ENCODE measurements at places on chromosomes 6 and 20.

- DNase-seq = no peak
Observed at GRCh38 chr6:16402581-16402900, 164.2 kb downstream of the GMPR start.

GRCh38 chr20:18310051-18310450, 21.7 kb downstream of the ZNF133 start:
- no peak for DNase-seq

GRCh38 chr6:20770773-20771172, 236.5 kb downstream of the CDKAL1 start:
- DNase-seq = no peak

DNA sequence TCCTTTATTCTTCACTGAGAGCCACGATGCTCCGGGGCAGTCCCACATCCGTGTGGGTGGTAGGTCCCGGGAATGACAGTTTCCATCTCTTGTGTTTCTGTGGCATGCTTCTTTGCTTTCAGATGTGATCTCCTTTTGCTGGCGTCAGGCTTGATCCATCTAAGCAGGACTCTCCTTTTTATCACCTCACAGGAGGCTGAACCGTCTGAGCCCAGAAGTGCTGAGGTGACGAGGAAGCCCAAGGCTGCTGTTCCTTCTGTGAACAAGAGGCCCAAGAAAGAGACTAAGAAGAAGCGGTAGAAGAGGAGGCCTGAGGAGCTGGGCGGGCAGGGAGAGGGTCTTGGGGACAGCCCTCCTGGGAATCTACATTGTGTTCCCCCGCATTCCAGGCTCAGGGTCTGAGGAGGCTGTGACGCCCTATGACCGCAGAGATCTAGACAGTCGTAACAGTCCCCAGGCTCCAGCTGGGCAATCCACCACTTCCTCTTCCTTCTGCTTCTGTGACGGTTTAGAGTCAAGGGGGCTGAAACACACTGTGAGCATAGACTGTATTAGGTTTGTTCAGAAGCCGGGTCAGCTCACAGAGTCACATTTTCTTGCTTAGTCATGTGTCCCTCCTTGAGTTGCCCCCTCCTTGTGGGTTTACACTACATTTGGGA, 26.8 kb downstream of the MANBAL start:
- DNase-seq = no peak

- DNase-seq = no peak
Observed at GRCh38 chr20:23584434-23585199, 16.3 kb upstream of the CST9L start.

- DNase-seq = peak; percentile 97
Observed at GRCh38 chr20:34876406-34877282, at the start of gene ACSS2. Gene ACSS2 (plus strand): TSS chr20:34876612. CDS start chr20:34876646, 34 bp downstream.

- DNase-seq = peak; percentile 53
Observed at GRCh38 chr20:63969838-63970713, at the start of gene ZNF512B. Gene ZNF512B (minus strand): TSS chr20:63969930. CDS start chr20:63967950, 1,980 bp downstream.

DNA sequence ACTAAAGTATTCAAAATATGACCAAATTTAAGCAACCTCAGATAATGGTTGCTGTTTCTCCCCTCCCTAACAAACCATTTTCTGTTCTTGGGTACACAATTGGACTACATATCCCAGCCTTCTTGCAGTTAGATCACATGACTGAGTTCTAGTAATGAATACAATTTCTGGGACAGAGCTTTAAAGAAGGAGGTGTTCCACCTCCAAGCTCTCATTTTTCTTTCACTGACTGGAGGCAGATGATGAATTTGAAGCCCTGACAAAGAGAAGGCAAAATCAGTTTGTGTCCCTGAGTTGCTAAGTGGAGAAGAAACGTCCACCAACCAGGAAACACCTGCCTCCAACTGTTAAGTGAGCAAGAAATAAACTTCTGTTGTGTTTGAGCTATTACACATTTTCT, 117.2 kb downstream of the LCA5 start:
- no peak for DNase-seq

- no peak for DNase-seq
Observed at GRCh38 chr6:120608826-120609225, 725.5 kb downstream of the TBC1D32 start.

- DNase-seq = no peak
Observed at GRCh38 chr6:160400446-160400845, 52.3 kb downstream of the SLC22A3 start.

- no peak for DNase-seq
Observed at GRCh38 chr20:61924858-61925554, 140.7 kb downstream of the TAF4 start.

- DNase-seq = no peak
Observed at GRCh38 chr6:123821112-123821511, 17.4 kb downstream of the NKAIN2 start.

- no peak for DNase-seq
Observed at GRCh38 chr6:108166664-108167448, 1.0 kb downstream of the NR2E1 start.

GRCh38 chr6:92159046-92159445, 1260.3 kb downstream of the EPHA7 start:
- DNase-seq = no peak

- no peak for DNase-seq
Observed at GRCh38 chr6:71460933-71461332, 172.3 kb downstream of the OGFRL1 start.

DNA sequence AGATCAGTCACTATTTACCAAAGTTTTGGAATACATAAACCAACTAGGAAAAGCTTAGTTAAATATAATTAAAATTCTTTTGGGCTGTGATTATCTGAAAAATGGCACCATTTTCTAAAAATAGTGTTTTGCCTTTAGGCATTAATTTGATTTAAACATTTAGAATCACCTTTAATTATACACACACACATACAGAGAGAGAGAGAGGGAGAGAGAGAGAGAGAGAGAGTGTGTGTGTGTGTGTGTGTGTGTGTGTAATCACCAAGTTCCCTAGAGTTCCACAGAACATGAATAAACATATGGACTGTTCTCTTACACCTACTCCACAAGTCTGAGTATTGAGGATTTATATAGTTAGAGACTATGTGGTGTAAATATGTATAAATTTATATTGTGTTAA, 141.2 kb upstream of the ATXN1 start:
- no peak for DNase-seq

DNA sequence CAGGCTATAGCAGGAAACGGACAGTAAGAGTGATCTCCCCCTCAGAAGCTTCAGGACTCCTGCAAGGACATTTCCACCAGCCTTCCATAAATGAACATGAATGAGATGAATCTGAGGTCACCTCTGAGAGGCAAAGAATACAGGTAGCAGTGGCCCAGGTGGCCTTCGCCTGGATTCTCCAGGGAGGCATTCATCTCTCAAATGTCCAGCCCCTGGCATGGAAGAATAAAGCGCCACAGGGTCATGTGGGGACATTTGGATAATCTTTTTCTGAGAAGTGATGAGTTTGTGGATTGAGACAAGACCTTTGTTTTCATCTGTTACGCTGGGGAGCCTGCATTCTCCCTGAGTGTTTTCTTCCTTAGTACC, 2.9 kb downstream of the GMPR start:
- no peak for DNase-seq

GRCh38 chr6:111870742-111871064, 2.5 kb downstream of the FYN start:
- no peak for DNase-seq

GRCh38 chr6:38160831-38161230, 341.3 kb downstream of the ZFAND3 start:
- no peak for DNase-seq

DNA sequence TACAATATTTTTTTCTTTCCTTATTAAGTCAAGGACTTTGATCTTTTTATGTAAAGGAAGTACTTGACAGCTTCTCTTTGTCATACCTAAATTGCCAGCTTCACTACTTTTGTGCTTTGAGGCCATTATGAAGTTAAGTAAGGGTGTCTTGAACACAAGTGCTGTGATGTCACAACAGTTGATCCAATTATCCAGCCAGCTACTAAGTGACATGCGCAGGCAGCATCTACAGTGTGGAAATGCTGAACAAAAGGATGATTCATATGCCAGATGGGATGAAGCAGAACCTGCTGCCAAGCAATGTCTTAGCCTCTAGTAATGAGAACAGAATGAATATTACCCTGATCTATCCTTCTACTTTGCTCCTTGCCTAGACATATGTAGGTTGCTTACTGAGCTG, 68.3 kb upstream of the TMEM244 start:
- no peak for DNase-seq

DNA sequence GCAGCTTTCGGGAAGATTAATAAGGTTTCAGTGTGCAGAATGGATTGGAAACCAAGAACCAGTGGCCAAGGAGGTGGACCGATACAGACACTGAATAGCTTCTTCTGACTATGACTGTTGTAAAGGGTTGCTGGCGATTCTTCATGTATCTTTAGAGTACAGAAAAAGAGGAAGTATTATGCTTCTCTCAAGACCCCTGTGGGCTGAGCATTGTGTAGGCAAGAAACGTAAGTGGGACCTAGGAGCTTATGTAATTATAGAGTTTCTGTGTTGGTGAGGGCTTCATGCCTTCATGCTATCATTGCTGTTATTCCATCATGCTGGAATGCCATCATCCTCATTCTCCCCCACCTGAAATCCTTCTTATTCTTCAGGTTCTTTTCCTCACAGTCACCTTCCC, 105.4 kb upstream of the AKIRIN2 start:
- no peak for DNase-seq

DNA sequence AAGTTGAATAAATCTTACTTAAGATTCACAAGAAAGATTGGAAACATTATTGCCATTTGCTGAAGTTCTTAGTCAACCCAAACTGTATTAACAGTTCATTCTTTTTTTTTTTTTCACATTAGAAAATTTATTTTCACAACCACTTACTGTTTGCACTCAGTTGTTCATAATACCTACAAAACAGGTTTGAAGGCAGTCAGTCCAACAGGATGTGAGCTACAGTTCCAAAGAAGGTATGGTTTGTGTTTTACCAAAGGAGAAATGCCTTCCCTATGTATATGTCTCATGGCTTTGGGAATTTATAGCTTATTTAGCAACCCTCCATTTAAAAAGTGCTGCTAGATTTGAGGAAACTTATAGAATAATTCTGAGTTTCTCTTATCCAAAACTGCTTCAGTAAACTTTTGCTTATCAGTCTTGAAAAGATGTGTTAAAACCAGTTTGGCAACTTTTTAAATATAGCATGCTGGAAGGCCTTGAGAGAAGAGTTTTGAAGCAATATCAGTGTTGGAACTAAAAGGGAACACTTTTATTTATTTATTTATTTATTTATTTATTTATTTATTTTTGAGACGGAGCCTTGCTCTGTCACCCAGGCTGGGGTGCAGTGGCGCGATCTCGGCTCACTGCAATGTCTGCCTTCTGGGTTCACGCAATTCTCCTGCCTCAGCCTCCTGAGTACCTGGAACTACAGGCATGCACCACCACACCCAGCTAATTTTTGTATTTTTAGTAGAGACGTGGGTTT, 46.8 kb upstream of the RREB1 start:
- DNase-seq = no peak

DNA sequence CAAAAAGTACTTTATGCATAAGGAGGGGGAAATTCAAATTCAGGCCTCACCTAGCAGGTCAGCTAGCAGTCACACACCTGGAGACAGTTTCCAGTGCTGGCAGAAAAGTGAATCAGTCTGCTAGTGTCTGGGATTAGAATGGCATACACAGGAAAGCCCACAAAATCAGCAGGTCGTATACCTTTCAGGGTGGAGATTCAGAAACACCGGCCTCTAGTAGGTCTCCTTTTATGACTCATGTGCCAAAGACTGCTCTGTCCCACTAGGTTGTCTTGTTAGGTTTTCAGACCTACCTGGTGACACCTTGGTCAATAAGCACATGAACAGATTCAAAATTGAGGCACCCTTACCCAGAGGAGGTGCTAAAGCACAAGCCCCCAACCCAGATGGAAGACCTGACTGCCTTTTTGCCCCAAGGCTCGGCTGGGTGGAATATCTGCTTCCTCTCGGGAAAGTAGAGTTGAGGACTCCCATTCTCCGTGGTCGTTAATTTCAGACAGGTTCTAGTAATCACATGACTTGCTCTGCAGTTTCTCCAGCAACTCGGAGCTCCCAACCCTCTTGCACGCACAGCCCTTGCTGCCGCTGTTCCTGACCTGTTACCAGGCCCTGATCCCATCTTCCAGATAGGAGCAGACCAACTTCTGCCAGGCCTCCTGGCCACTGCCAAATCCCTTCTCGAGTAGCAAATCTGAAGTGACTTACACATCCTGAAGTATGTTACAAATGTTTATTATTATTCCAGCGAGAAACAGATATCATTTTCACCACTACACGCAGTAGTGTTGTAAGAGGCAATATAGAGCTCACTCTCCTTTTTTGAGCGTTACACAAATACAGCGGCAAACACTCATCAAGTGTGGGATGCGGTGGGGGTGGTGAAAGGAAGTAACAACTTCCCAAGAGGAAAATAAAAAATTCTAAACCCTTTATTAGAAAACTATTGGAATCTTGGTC, 46.6 kb downstream of the AGPAT4 start:
- no peak for DNase-seq

DNA sequence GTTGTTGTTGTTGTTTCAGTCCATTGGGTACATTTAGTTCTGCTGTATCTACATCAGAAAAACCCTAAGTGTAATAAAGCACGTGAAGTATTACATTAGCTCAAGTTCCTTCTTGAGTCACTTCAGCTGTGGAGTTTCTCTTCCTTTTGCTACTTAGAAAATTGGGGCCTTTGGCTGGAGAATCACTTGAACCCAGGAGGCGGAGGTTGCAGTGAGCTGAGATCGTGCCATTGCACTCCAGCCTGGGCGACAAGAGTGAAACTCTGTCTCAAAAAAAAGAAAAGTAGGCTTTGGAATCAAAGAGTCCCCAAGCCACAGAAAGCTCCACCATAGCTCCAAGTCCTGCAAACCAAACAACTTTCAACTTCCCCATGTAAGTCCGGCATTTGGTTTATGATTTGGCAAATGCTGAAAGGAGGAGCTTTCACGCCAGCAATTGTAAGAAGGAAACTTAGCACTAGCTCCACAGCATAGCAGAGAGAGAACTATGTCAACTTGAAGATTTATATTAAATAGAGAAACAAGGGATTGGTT, 56.5 kb upstream of the RNF144B start:
- no peak for DNase-seq

DNA sequence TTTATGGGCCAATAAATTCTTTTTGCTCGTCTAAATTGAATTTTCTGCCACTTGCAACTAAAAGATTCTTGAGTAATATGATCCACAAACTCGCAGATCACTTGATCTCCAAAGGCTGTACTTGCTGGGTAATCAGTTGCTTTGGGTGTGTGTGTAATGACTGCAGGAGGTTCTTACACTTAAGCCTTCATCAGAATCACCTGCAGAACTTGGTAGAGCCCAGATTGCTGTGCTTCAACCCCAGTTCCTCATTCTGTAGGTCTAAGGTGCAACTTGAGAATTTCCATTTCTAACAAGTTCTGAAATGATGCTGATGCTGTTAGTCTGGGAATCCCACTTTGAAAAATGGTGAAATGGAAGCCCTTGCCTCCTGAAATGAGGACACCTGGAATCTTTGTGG, 12.9 kb upstream of the FKBP1A start:
- no peak for DNase-seq

- no peak for DNase-seq
Observed at GRCh38 chr6:35007016-35007415, 118.0 kb downstream of the ANKS1A start.

DNA sequence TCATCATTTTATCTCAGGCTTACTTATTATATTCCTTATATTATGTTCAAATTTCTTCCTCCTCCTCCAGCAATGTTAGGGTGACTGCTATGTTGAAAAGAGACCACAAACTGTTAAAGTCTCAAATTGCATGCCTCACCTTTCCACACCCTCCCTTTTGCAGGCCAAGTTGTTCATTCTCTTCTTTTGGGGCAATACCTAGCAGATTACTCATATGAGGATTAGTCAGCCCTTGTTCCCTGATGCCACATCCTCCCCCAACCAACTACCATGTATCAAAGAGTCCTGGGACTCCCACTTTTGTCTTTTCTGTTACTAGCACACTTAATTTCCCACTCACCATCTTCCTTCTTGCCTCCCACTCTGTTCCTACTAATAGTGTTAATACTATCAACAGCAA, 434.7 kb downstream of the BCKDHB start:
- no peak for DNase-seq
